ENCODE measurements at places on chromosomes 12 and 14. TPM values are rescaled to one million over a fixed set of nuclear protein-coding genes. Genes with fewer than 3 reads are reported as not detected.

Gene CMTM5
- total RNA-seq = not detected

Gene C12orf60
- total RNA-seq = 1.2 TPM

Gene DAO
- total RNA-seq = not detected

Gene ZFP36L1
- total RNA-seq = 37.8 TPM

Gene CCDC175
- not detected for total RNA-seq

Gene VWF
- 1.2 TPM for total RNA-seq

Gene C1QL4
- not detected for total RNA-seq

Gene NOXRED1
- total RNA-seq = 0.37 TPM

Gene FOXN3
- total RNA-seq = 30.1 TPM

Gene AMDHD1
- not detected for total RNA-seq

Gene C12orf56
- 11.9 TPM for total RNA-seq

Gene RD3L
- not detected for total RNA-seq

Gene SLCO1C1
- not detected for total RNA-seq

Gene MFAP5
- total RNA-seq = 5.3 TPM

Gene RFLNA
- total RNA-seq = not detected

Gene CPNE6
- total RNA-seq = not detected

Gene HOTAIR
- not detected for total RNA-seq

Gene GUCY2C
- total RNA-seq = not detected

Gene GRIP1
- under 0.01 TPM for total RNA-seq

Gene GPRC5D
- not detected for total RNA-seq

Measured in subcutaneous preadipocyte (primary cell).